ENCODE measurements at places on chromosomes 2 and 18. TPM values are rescaled to one million over a fixed set of nuclear protein-coding genes. Genes with fewer than 3 reads are reported as not detected.

GRCh38 chr2:99629320-99629719 is 139.5 kb upstream of the REV1 start:
- no peak for DNase-seq
- no peak overlapping the region for H3K27ac ChIP-seq
- no peaks in the 10 kb centered on the region for H3K36me3 ChIP-seq
- H3K27me3 ChIP-seq: no peaks in the 10 kb centered on the region

DNA sequence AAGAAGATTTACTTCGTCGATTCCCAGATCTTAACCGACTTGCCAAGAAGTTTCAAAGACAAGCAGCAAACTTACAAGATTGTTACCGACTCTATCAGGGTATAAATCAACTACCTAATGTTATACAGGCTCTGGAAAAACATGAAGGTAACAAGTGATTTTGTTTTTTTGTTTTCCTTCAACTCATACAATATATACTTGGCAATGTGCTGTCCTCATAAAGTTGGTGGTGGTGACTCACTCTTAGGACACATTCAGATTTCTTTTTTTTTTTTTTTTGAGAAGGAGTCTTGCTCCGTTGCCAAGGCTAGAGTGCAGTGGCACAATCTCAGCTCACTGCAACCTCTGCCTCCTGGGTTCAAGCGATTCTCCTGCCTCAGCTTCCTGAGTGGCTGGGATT is 26.8 kb downstream of the MSH2 start:
- H3K27me3 ChIP-seq: no peaks in the 10 kb centered on the region
- DNase-seq: no peak
- H3K27ac ChIP-seq: no peak overlapping the region
- H3K36me3 ChIP-seq: peaks cover 18% of the 10 kb centered on the region

DUSP11 gene
- 45.7 TPM for total RNA-seq

HOXD13 gene
- total RNA-seq: not detected
